ENCODE measurements at places on chromosomes 16 and 17. TPM values are rescaled to one million over a fixed set of nuclear protein-coding genes. Genes with fewer than 3 reads are reported as not detected.

DNA sequence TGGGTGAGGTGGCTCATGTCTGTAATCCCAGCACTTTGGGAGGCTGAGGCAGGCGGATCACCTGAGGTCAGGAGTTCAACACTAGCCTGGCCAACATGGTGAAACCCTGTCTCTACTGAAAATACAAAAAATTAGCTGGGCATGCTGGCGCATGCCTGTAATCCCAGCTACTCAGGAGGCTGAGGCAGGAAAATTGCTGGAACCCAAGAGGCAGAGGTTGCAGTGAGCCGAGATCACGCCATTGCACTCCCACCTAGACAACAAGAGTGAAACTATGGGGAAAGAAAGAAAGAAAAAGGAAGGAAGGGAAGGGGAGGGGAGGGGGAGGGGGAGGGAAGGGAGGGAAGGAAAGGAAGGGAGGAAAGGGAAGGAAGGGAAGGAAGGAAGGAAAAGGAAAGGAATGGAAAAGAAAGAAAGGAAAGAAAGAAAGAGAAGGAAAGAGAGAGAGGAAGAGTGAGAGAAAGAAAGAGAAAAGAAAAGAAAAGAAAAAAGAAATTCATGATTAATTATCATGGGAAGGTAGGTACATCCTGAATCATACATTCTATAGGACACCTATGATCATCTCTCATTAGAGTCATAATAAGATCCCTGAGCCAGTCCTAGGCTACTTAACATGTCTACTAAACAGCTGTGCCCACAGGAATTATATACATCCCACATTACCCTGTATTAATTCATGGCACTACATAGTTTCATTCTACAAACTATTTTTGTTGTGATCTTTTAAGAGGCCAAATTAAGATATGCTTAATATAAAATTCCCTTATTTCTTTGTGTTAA, 40.9 kb downstream of the CREBBP start:
- DNase-seq = no peak

DNA sequence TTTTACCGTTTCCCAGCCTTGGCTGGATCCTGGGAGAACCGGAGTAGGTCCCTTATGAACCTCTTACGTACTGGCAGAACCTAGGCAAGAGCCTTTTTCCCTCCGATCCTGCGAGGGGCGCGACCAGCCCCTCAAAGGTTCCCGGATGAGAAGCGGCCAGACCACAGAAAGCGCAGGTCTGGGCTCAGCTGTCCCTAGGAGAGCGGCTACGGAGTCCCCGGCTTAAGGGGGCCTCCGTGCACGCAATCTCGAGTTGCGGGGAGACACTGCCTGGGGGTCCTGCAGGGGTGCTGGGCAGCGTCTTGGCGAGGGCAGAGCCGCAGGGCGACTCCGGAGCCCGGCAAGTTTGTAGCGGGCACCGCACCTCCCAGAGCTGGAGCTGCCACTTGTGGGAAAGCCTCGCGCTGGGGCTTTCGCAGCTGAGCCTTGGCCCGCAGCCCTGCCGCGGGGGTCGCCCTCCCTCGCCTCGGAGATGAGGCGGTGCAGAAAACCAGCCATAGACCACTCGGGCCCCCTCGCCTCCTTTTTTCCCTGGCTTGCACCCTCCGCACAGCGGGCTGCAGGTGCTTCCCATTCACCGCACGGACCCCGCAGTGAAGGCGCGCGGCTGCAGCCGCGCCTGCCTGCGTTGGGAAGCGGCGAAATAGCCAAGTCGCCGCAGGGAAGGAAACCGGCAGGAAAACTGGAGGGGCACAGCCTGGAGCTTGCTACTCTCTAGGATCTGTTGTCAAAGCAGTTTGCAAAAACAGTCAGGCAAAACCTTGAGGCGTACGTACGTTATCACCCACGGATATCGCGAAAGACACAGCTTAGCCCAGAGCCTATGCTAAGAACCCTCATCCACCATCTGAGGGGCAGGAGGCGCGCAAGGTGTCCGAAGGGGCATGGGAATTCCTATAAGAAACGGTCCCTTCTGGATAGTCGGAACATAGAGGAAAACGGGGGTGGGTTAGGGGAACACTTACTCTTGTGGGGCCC, 834 bp downstream of the CDH8 start:
- DNase-seq = no peak

- DNase-seq = no peak
These were observed 32.0 kb downstream of the PIMREG start for GRCh38 chr17:6476076-6476809.

DNA sequence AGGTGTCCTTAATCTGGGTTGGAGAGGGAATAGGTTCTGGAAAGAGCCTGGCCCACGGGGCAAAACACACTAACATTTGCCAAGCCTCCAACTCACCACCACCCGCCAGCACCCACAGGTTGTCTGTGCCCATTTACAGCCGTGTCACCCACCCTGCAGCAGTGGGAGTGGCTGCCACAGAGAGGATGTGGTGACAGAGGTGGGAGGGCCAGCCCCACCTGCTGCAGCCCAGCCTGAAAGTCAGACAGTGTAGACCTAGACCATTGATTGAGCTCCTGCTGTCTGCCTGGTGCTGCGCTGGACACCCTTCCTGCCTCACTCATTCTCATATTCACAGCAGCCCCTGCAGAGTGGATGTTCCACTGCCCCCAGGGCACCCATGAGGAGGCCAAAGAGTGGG, 44.7 kb downstream of the IL21R start:
- DNase-seq = no peak

GRCh38 chr17:10518271-10519037, at the start of gene MYH1:
TSS of gene MYH1 (minus strand) at chr17:10518542. CDS start at chr17:10516642, 1,900 bp downstream.
- no peak for DNase-seq

GRCh38 chr16:26155221-26155620, 463.5 kb downstream of the HS3ST4 start:
- no peak for DNase-seq

DNA sequence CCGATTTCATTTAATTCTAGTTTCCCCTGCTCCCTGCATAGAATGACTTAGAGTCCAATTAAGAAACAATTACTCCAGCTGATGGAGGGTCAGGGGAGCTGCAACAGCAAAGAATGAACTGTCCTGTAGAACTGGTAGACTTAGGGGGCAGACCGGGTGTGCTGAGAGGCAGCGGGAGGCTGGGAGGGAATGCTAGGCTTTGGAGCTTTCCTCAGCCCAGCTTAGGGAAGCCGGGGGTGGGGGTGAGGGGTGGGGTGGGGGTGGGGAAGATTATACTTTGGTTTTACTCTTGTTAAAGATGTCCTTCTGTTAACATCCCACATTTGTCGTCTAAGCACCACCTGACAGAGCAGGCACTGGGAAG, 458.6 kb upstream of the ASIC2 start:
- DNase-seq = no peak

Gene RNF135
- total RNA-seq = 19.2 TPM

Gene RAB37
- total RNA-seq = 7.6 TPM

Gene MT1A
- total RNA-seq = 4.7 TPM

Gene TMEM219
- 192 TPM for total RNA-seq

Gene GDPD3
- total RNA-seq = 62.3 TPM
